Colonic mucosa (tissue), 4 donors: ENCODE measurements at places on chromosomes 2 and 18.

DNA sequence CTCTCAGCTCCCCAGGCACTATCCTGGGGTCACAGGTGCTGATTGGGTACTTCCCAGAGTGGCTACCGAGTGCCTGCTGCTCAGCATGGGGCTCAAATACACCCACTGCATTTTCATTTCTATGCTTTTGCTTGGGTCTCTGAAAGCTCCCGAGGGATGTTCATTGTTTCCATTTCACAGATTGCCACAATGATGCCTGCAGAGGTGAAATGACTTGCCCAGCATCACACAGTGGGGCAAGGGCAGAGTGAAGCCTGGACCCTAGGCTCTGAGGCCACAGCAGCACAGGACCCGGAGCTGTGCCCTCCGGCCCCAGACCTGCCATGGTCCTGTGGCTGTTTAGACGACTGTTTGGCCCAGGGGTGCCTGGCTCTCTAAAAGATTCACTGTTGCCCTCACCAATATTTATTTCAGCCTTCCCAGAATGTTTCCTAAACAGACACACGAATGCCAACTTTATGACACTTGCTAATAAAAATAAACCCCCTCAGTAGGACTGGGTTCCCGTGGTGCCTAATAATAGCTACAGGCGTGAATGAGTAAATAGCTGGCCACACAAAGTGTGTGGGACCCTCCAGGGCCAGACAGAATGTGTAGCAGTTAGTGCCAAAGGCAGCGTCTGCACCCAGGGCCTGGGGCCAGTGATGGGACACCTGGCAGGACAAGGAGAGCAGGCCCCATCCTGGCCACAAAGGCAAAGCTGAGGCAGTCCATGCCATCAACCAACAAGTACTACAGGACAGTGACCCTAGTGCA lies 11.5 kb upstream of the ST8SIA5 start:
- H3K27ac ChIP-seq, result no peak overlapping the region
- no peaks in the 10 kb centered on the region for H3K4me1 ChIP-seq
- no peaks in the 10 kb centered on the region for H3K36me3 ChIP-seq
- no peaks in the 10 kb centered on the region for H3K27me3 ChIP-seq
- no peak for DNase-seq

DNA sequence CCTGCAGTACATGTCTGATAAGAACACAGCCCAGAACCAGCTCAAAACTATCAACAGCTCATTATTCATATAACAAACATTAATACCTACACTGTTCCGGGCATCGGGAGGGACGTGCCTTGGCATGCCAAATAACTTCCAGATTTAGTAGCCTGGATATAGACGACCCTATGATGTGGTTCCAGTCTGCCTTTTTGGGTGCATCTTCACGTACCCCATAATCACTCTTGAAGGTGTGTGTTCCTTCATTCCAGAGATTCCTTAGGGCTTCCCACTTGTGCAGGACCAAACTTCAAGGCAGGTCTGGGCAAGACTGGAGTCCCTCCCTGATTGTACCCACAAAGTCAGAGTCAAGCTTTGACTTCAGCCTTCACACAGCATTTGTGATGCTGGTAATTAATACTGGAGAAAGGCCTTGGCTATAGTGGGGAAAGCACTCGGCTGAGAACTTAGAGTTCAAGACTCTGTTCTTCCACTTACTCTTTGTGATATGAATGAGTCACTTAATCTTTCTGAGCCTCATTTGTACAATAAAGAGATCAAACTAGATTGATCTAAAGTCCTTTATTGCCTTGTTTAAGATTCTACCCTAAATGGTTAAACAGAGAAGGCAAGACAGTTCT lies 27.7 kb upstream of the SPATS2L start:
- no peaks in the 10 kb centered on the region for H3K4me1 ChIP-seq
- no peaks in the 10 kb centered on the region for H3K27me3 ChIP-seq
- H3K4me3 ChIP-seq, result no peak overlapping the region

DNA sequence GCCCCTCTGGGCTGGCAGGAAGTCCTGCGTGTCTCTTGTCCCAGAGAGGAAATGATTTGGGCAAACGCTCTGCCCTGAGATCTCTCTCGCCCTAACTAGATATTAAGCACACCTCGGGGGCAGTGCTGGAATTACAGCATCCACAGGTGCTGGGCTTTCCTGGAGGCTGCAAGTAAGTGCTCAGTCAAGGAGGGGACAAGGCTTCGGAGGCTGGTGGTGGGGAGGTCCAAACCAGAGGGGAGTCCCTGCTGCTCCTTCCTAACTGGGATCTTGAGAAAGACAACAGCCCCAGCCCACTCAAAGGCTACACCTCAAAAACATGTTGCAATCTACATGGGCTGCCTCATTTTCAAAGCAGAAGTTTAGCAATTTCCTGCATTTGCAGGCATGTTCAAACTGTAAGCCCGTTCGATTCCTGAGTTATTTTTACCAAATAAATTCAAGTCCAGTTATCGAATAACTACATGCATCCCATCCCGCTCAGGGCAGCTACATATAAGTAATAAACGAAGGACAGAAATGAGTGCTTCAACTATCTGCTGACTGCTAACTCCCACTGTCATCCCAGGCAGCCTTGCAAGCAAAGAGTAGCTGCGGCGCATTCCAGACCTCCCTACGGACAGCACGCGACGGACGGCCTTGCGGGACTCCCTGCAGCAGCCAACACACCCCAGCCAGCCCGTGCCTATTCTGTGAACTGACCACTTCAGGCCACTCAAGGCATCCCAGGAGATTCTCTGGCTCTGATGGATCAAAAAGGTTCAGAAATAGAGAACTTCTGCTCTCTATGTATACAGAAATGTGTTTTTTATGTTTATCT lies 27.5 kb downstream of the ZNF516 start:
- no peak for DNase-seq
- no peaks in the 10 kb centered on the region for H3K36me3 ChIP-seq
- no peaks in the 10 kb centered on the region for H3K27me3 ChIP-seq
- no peak overlapping the region for H3K27ac ChIP-seq
- H3K4me3 ChIP-seq, result no peak overlapping the region

DNA sequence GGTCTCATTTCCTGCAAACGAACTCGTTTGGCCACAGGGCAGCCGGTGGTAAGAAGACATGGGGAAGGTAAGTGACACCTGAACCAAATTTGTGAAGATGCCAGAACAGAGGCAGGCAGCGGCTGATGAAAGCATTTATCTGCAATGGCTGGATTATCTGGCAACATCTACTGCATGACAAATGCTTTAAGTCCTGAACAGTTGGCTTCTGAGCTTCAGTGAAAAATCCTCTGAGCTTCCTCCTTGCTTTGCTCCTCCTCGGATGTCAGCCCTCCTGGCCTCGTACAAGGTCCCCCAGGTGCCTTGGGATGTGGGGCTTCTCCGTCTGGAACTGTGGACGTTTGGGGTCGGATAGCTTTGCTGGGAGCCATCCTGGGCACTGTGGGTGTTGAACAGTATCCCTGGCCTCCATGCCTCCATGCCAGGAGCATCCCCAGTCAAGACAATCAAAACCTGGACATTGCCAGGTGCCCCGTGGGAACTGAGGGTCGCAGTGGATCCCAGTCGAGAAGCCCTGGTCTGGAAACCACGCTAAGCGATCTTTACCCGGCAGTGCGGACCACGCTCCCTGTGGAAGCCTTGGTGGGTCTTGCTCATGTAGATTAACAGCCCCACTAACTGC lies 49.3 kb downstream of the KCNG2 start:
- H3K4me3 ChIP-seq, result no peak overlapping the region
- no peak overlapping the region for H3K27ac ChIP-seq
- no peaks in the 10 kb centered on the region for H3K36me3 ChIP-seq
- no peaks in the 10 kb centered on the region for H3K4me1 ChIP-seq

DNA sequence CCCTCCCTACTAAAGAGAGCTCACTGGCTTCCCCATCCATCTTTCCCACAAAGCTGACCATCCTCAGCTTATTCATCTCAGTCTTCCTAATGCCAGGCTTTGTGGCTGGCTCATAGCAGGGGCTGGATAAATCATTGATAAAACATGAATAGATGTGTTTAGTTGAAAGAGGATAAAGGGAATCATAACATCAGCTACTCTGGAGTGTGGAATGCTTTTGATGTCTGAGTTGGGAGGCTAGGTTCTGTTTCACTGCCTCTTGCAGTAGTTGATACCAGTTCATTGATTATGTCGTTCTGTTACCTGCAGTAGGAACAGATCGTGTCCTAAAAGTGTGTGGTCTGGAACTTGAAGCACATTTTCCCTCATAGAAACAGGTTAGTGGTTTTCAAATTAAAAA lies 66.3 kb upstream of the HK2 start:
- no peak for DNase-seq
- no peak overlapping the region for H3K4me3 ChIP-seq
- H3K4me1 ChIP-seq, result no peaks in the 10 kb centered on the region
- no peaks in the 10 kb centered on the region for H3K27me3 ChIP-seq
- H3K36me3 ChIP-seq, result no peaks in the 10 kb centered on the region
- H3K27ac ChIP-seq, result no peak overlapping the region

DNA sequence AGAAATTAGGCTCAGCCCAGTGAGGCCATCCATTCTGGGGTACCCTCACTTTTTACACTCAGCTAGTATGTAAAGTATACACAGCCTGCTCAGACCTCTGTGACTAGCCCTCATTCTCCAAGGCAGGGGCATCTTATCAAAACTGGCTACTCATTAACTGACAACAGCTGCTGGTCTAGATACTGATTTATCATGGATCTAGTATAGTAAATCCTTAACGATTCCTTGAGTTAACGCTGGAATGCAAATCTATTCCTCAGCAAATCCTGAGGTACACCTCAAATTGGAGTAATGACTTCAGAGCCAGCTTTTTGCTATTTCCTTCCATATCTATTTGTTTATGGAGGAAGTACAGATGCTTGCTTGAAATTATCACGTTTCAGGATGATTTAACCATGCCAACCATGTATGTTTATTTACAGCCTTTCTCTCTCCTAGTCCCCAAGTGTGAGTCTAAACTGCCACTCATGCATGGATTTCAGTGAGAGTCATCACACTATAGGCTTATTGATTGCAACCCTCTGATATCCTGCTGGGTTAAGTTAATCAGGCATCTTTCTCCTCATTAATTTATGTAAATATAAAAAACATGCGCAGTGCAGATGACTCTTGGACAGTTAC lies 70.2 kb upstream of the DOK6 start:
- DNase-seq, result no peak
- no peaks in the 10 kb centered on the region for H3K27me3 ChIP-seq
- no peak overlapping the region for H3K4me3 ChIP-seq
- no peaks in the 10 kb centered on the region for H3K4me1 ChIP-seq
- H3K27ac ChIP-seq, result no peak overlapping the region

DNA sequence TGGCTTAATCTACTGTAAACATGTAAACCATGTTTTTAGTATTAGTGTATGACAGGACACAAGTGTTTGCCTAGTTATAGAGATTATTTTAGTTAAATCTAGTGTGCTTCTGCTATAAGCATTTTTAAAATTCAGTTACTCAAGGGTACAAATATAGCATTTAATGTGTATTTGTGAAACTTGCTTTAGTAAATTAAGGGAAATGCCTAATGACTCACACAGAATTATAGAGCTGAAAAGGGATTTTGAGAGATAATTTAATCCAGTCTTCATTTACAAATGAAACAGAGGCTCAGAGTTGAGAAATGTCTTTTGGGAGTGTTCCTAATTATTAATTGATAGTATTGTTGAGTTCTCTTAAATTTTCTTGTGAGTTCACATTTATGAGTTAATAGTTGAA lies 8.2 kb downstream of the ACTR3 start:
- H3K36me3 ChIP-seq, result no peaks in the 10 kb centered on the region
- no peak for DNase-seq
- no peaks in the 10 kb centered on the region for H3K27me3 ChIP-seq
- no peak overlapping the region for H3K27ac ChIP-seq
- peaks cover 34% of the 10 kb centered on the region for H3K4me1 ChIP-seq
- no peak overlapping the region for H3K4me3 ChIP-seq

- DNase-seq, result no peak
- no peak overlapping the region for H3K4me3 ChIP-seq
- no peaks in the 10 kb centered on the region for H3K36me3 ChIP-seq
- no peak overlapping the region for H3K27ac ChIP-seq
- H3K4me1 ChIP-seq, result no peaks in the 10 kb centered on the region
Observed at GRCh38 chr2:106115250-106115649, 78.9 kb downstream of the UXS1 start.

- no peak for DNase-seq
- H3K4me3 ChIP-seq, result no peak overlapping the region
Observed at GRCh38 chr18:22272242-22272641, 102.9 kb downstream of the GATA6 start.

DNA sequence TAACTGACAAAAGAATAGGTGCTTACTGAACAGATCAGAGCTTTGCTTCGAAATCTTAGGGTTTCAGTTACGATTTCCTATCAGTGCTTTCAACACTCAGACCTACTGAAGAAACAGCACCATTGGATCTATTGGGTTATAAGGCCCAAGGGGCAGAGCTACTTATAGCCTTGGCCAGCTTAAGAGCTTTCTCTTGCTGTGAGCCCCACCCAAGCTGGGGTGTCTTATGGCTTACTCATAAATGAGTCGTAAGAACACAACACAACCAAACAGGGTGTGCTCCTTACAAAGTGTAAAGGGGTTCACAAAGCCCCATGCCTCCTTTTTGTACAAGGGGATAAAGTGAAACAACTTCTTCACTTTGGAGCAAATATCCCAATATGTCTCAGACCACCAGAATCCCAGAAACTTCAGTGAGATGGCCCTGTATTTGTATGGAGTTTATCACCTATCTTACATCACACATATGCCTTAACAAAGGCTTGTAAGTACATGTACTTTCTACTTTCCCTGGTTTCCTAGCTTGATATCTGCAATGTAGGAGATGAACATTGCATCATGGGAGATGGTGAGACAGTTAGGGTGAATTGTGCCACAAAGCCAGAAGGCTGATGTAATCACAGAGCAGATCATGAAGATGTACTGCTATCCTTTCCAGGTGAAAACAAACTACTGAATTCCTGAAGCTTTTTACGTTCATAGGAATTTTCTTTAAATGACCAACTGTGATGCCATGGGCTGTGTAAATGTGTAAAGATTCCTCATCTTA lies 115.5 kb upstream of the GLI2 start:
- H3K4me3 ChIP-seq, result no peak overlapping the region
- H3K4me1 ChIP-seq, result no peaks in the 10 kb centered on the region
- H3K27me3 ChIP-seq, result no peaks in the 10 kb centered on the region
- no peaks in the 10 kb centered on the region for H3K36me3 ChIP-seq
- no peak overlapping the region for H3K27ac ChIP-seq
- no peak for DNase-seq

DNA sequence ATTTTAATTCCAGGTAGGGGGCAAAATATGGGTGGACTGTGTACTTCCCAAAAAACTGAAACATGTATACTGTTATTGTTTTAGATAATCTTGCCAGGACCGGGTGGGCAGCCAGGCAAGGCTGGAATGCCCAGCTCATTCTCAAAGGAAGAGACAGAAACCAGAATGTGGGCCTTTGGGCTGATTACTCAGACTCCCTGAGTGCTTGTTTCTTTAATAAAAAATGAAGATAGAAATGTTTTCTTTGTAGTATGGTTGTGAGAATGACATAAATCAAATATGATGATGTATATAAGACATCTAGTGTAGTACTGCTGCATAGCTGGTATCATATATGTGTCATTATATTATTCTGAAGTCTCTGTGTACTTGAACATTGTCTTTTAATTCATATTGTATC lies 231.6 kb upstream of the NT5C1B start:
- H3K36me3 ChIP-seq, result no peaks in the 10 kb centered on the region
- H3K27me3 ChIP-seq, result no peaks in the 10 kb centered on the region
- no peak overlapping the region for H3K27ac ChIP-seq
- H3K4me3 ChIP-seq, result no peak overlapping the region
- no peak for DNase-seq

GRCh38 chr18:29982218-29982617 lies 1060.3 kb downstream of the DSC3 start:
- no peak overlapping the region for H3K4me3 ChIP-seq
- H3K36me3 ChIP-seq, result no peaks in the 10 kb centered on the region
- H3K27ac ChIP-seq, result no peak overlapping the region
- no peaks in the 10 kb centered on the region for H3K4me1 ChIP-seq
- no peaks in the 10 kb centered on the region for H3K27me3 ChIP-seq
